ENCODE measurements at places on chromosomes 5 and 9.

DNA sequence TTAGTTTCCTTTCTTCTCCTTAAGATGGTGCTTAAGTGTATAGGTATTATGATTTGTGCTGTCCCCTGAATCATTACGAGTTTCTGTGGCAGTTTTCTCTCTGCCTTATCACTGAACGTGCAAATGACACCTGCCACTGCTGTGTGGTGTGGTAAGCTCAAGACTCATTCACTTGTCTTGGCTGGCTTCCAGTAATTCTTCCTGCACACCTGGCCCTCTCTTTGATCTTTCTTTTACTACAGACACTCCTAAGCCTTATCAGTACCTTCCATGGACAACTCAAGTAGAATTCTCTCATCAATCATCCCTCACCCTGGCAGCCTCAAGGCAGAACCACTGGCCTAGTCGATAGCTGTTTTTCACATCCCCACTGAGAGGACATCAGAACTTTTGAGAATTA, 82.6 kb upstream of the ADAMTS19 start:
- DNase-seq, result no peak

- no peak for DNase-seq
Measured at GRCh38 chr9:2761424-2761823, 44.1 kb downstream of the KCNV2 start.

GRCh38 chr5:52740007-52740406, 47.7 kb upstream of the ITGA1 start:
- DNase-seq, result no peak

DNA sequence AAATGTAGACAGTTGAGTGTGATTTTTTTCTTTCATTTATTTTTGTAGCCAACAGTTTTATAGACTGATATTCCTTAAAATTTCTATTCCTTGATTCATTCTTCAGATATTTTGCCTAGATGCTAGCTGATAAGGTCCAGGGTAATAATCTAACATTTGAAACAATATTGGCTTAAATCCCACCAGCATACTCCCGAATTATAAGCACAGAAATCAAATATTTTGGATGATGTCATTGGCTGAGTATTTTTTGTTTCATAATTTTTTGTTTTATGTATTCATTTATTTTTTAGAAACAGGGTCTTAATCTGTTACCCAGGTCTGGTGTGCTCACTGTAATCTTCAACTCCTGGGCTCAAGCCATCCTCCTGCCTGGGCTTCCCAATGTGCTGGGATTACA, 88.4 kb downstream of the ISL1 start:
- DNase-seq, result no peak

GRCh38 chr5:55650386-55650785, 61.7 kb downstream of the SLC38A9 start:
- DNase-seq, result no peak

DNA sequence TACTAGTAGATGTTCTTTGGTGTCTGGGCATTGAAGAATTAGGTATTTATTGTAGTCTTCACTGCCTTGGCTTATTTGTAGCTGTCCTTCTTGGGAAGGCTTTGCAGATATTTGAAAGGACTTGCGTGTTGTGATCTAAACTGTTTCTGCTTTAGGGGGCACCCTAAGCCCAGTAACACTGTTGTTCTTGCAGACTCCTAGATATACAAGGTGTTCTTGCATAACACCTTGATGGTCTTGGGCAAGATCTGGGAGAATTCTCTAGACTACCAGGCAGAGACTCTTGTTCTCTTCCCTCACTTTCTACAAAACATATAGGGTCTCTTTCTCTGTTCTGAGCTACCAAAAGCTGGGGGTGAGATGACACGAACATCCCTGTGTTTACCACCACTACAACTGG, 179.1 kb downstream of the FAM170A start:
- DNase-seq, result no peak

DNA sequence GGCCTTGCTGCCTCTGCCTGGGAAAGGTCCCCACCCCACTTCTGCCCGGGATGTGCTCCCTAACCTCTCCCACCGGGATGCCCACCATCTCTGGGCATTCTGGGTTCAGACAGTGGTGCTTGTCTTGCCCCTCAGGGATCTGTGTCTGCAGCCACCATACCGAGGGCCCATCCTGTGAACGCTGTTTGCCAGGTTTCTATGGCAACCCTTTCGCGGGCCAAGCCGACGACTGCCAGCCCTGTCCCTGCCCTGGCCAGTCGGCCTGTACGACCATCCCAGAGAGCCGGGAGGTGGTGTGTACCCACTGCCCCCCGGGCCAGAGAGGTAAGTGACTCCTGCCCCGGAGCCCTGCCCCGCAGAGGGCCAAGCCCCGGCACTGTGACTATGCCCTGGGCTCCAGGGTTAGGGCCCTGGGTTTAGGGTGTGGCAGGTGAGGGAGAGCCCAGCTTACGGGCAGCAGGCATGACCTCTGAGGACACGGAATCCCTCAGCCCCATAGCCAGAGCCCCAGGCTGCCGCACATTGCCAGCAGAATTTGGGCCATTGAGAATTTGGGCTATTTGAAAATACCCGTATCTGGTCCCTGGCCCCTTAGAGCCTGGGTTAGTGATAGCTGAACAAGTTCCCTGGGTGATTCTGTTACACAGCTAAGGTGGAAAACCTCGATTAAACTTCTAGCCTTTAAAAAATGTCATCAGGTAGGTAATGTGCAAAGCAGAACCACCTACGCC, 35.3 kb upstream of the AIF1L start:
- DNase-seq, result no peak

GRCh38 chr5:32584646-32585045, 711 bp upstream of the SUB1 start:
- no peak for DNase-seq

DNA sequence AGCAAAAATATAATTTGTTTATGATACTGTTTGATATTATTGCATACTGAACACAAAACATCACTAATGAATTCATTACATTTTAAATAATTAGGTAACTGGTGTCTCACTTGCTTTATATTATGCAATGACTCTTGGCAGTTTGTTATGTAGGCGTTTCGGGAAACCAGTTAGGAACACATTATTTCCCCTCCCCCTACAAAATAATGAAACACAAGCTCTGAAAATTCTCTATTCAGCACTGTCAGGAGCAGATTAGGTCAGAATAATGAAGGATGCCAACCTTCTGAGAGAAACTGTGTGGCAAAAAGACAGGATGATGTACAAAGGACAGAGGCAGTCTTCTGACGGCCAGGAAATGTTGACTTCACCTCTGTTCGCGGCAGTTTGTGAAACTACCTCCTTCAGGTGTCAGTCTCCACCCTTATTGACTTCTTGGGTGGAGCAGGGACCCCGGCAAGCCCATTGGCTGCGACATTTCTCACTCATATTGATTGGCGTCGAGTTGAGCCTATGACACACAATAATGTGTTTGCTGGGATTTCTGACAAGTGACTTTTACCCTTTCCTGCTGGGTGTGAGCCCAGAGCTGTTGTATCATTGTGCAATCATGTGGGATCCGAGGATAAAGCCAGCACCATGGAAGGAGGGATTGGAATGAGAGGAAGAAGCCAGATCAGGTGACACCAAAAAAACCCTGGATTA, 33.9 kb downstream of the SH3PXD2B start:
- DNase-seq, result no peak

Measured in HS-27A (cell line).